ENCODE measurements at places on chromosomes 16 and 17.

DNA sequence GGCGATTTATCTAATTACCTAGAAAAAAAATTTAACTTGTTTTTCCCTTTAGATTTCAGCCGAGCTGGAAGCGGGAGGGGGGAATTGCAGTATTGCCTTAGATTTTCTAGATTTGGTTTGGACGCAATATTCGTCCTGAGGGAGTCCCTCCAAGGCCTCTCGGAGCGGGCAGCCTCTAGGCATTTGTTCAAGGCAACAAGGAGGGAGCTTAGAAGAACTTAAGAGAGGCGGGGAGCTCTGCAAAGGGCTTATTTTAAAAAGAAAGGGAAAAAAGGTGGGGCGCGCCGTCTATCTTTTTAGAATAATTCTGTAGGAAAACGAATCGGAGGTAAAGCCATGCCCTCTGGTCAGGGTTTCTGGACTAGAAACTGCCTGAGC is 407 bp upstream of the TMEM94 start:
- no peak for DNase-seq

DNA sequence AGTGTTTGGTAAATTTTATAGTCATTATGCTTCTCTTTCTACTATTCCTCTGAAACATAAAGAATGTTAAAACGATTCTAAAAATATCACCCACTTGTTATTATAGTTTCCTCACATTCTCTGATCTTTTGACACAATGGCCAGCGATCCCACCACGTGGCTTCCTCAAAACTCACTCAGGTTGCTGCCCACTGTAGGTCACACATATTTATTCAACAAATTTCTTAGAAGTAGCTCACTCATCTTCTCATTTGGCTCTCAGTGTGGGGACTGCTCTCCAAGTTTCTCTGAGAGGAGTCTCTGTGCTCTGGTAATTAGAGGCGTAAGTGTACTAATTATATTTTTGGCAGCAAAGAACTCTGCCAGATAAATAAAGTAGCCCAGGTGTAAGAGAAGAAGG is 465.4 kb downstream of the CDH11 start:
- DNase-seq: no peak

DNA sequence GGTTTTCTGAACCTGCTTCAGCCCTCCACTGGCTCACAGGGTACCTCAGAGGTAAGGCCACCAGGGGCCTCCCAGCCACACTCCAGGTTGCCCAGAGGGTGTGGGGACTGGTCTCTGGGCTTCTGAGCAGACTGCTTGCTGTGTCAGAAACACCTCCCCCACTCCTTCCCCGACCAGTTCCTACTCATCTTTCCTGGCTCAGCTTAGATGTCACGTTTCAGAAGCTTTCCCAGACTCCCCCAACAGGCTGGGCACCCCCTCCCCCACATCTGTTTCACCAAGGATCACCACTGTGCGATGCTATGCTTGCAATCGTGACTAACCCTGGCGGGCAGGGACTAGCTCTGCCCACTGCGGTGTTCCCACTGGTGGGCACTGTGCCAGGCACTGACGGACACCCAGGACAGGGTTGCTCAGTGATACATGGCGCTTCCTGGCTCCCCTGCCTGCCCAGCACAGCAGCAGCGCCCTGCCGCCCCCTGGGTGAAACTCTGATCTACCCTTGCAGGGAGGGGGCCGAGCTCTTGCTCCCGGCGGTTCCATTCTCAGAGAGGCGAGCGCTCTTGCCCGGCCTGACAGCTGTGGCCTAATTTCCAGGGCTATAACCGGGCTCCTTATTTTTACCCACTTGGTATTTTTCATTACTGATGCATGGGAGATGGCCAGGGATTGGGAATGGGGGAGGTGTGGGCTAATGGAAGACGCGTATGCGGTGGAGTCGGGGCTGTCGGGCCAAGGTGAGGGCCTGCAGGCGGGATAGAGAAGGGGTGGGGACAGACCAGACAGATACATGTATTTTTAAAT is 29.4 kb upstream of the MTSS2 start:
- peak; percentile 84 for DNase-seq

DNA sequence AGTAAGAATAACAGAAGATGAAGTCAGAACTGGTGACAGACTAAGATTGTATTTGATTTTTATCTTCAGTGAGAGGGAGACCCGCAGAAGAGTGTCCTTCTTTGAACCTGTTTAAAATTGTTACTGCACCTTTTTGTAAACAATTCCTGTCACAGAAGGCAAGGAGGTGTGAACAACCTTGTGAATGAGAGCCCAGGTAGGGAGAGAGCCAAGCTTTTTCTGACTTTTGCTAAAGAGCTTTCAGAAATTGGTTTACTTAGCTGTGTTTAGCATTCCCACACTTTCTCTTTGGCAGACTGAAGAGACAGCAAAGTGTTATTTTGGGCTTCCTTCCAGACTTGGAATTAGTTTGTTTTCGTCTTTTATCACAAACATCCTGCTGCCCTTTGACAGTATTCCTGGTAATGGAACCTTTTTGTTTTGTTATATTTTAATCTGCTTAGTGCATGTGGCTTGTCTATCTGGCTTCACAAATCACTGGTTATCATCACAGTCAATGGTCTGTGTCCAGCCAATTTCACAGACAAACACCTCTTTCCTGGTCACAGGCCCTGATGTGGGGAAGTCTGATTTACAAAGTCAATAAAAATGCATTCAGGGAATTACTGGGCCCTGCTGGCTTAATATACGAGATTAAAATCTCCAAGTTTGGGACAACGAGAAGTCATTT is 85.7 kb upstream of the HS3ST2 start:
- DNase-seq: no peak

DNA sequence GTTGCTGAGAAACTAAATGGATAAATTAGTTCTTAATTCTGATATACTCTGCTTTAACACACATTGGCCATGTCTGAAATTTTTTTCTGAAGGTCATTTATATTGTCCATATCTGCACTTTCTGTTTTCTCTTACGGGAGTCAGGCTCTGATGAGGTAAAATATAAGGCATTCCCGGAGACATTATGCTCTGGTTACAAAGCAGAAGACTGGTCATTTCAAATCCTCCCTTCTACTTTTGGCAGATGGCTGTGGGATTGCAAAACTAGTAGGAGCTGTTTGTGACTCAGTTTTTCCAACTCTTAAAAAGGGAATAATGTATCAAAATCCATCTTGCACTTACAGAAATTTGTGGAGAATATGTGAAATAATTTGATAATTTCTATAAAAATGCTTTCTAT is 92.2 kb upstream of the CPHXL start:
- DNase-seq: no peak

GRCh38 chr17:37197336-37197735 is 178.4 kb upstream of the C17orf78 start:
- DNase-seq: no peak

GRCh38 chr17:66364990-66365490 is 62.6 kb downstream of the PRKCA start:
- no peak for DNase-seq

- DNase-seq: no peak
Measured at GRCh38 chr17:19278729-19279128, 41.6 kb downstream of the EPN2 start.

- DNase-seq: no peak
Measured at GRCh38 chr16:28317040-28317880, 24.9 kb downstream of the SBK1 start.

DNA sequence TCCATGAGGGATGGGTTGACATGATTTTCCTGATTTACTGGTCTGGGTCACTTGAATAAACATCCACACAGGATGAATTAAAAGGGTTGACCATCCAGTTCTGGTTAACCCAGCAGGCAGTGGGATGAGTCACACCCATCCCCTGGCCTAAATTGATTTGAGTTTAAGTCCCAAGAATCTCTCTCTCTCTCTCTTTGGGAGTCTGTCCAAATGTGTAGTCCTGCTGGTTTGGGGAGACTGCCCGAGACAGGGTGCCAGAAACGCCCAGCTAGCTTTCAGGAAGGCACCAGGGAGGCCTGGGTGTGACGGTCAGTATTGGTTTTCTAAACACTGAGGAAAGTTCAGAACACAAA is 38.8 kb downstream of the SCPEP1 start:
- no peak for DNase-seq

DNA sequence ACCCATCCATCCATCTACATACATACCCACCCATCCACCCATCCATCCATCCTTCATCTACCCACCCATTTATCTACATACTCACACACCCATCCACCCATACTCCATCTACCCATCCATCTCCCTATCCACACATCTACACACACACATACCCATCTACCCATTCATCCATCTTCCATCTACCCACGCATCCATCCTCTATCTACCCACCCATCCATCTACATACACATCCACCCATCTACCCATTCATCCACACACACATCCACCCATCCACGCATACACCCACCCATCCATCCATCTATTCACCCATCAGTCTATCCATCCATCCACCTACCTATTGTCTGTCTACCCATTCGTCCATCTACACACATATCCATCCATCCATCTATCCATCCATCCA is 227.8 kb downstream of the ZNF423 start:
- DNase-seq: no peak

DNA sequence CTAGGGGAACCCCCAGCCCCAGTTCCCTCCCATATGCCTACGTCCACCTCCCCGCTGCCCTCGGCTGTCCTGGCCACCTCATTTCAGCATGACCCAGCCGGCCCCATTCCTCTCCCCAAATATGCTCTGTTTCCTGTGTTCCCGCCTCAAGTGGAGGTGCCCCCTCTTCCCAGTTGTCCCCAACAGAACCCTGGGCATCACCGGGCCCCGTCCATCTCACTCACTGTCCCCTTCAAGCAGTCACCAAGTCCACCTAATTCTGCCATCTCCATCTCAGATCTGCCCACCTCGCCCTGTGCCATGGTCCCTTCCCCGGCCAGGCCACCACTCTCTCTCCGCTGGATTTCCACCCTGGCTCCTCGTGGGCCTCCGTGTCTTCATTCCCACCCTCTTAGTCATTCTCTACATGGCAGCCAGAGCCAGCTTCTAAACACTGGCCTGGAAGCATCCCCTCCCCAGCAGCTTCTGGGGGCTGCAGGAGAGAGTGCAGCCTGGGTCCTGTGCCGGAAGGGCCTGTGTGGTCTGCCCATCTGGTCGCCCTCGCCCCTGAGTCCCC is 12.8 kb downstream of the CDK3 start:
- DNase-seq: no peak

GRCh38 chr16:3974751-3975150 is 94.2 kb upstream of the CREBBP start:
- DNase-seq: no peak

DNA sequence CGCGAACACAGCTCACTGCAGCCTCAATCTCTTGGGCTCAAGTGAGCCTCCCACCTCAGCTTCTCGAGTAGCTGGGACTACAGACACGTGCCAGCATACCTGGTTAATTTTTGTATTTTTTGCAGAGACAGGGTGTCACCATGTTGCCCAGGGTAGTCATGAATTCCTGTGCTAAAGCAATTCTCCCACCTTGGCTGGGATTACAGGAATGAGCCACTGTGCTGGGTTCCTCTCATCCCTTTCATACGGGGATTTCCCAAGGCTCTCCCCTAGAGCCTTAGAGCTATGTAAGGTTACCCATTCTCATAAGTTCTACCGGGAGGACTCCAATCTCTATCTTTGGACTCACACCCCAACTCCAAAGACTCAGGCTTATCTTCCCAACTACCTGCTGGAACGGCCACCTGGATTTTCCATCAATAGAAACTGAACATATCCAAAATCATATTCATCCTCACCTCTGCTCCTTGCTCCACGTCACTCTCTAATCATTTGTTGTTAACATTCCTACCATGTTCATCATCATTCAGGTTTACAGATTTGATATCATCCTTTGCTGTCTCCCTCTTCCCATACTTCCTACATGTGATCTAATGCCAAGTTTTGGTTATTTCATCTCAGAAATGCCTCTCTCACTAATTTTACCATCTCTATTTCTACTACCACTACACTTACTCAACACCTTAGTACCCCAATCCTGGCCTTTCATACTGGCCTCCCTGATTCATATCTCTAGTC is 92.5 kb downstream of the NCOR1 start:
- DNase-seq: no peak

DNA sequence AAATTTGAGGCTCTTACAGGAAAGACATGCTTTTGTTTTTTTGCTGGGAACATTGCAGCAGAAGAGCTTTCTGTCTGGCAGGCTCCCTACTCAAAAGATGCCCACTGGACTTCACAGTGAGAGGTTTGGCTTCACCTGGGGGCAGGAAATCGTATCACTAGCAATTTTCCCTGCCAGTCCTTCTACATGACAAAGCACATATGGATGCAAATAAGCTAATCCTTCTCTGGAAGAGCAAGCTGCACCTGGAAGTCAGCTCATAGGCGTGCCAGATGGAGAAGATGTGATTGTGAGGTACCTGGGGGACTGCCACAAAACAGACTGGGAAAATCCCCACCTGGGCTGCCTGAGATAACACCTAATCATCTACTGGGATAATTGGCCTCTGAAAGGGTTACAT is 195.0 kb upstream of the CPHXL start:
- DNase-seq: no peak

DNA sequence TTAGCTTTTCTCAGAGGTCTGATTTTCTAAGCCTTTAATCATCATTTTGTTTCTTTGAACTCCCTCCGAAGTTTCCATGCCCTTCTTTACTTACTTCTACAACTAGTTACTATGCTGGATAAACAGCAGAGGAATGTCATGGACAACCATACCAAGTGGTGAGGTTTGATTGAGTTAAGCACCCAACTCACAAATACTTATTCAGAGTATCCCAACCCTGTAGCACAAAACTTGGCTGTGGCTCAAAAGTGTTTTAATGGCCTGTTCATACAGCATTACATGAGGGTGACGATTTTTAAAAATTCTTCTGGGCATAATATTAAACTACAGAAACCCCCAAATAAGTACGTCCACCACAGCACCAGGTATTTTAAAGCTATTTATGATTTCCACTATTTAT is 946.8 kb upstream of the SOX9 start:
- no peak for DNase-seq

DNA sequence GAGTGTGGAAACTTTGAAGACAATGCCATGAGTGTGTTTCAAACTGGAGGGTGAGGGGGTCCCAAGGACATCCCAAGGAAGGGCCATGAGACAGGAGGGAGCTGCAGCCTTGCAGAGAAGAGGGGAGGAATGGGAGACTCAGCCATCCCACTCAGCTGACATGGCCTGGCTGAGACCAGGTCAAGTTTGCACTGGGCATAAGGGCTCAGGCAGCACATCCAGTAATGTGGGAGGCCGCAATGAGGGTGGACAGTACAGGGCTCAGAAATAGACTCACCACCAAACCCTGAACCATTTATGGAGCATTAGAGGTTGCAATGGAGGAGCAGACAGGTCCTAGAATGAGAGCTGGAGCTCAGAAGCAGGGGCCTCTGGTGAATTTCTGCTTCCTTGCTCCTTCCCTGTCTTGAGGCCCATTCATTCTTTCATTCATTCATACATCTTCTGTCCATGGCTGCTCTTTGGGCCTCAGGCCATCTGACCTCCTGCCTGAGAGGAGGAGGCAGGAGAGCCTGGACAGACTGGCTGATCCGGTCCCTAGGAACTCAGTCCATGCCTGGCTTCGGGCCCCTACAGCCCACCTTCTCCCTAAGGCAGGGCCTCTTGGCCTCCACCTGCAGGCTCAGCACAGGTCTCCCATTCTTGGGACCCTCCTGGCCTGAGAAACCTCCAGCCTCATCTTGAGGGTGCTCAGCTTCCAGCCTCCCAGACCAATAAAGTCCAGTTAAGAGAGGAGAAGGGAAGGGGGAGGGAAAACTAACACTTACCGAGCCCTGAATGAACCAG is 70.5 kb upstream of the CDH5 start:
- DNase-seq: no peak

GRCh38 chr17:80704894-80705293 is 160.3 kb downstream of the RPTOR start:
- DNase-seq: no peak
